ENCODE measurements at places on chromosomes 7 and 10. TPM values are rescaled to one million over a fixed set of nuclear protein-coding genes. Genes with fewer than 3 reads are reported as not detected.

- no peak for DNase-seq
Measured at GRCh38 chr10:76727038-76727437, 910.6 kb downstream of the KCNMA1 start.

DNA sequence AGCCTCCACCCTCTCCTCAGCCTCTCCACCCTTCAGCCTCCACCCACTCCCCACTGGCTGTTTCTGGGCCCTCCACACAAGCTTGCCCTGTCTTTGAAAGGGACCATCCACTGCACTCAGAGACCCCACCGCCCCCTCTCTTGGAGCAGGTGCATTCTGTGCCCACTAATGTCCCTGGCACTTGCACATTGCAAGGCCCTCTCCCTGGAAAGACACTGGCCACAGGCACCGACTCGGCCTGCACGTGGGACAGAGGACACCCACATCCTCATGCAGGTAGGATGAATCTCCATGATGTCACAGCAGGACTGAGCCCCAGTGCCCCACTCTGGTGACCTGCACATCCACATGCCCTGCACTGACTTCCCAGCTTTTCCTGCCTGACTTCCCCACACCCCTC, 36.8 kb upstream of the EBF3 start:
- DNase-seq: no peak

GRCh38 chr10:128462844-128463243, 336.6 kb upstream of the MKI67 start:
- DNase-seq: no peak

DNA sequence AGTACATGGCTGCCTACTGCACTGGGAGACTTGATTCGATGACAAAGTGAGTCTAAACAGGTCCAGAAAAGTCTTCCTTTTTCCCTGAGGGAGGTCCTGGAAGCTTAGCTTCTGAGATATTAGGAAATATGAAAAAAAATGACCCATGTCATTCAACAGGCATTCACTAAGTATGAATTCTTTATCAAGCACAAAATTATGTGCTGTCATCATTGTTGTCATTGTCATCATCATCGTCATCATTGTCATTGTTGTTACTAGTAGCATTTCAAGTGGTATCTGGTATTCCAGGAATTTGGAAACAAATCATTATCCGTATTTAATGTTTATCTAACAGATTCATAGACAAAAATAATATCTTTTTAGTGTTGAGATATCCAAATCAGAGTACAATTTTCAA, 49.7 kb upstream of the HECTD2 start:
- peak; percentile 39 for DNase-seq

DNA sequence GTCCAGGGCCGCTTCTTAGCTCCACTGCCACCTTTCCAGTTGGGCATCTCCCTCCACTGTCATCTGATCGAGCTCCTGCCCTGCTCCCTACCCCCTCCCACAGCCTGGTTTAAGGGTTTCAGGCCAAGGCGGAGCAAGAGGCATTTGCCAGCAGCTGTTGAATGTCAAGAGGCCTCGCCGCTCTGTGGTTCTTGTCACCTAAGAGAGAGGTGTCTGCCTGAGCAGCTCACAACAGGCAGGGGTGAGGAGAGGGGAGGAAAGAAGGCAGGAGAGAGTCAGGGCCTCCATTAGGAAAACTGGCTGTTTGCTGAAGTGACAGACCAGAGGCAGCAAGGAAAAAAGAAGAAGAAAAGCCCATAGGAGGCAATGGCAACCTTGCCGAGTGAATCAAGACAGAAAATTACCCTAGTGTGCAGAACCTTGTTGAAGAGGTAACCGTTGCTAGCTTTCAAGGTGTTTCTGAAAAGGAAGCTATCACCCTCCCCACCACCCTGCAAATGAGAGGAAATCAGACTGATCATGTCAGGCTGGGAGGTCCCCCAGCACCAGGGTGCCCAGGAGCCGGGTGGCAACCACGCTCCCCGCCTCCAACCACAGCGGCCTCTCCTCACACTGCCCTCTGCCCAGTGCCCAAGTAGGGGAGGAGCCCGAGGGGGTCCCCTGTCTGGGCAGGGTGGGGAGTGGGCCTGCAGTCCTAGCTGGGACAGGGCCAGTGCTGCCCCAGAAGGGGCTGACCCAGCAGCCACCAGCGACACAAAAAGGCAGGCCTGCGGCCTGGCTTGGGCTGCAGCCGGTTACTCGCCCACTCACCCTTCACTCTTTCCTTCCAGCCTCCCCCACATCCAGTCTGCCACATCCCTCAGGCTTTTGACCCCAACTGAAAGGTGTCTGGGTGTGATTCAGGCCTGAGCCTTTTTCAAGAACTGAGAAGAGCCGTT, 7.1 kb downstream of the GATA3 start:
- no peak for DNase-seq

DNA sequence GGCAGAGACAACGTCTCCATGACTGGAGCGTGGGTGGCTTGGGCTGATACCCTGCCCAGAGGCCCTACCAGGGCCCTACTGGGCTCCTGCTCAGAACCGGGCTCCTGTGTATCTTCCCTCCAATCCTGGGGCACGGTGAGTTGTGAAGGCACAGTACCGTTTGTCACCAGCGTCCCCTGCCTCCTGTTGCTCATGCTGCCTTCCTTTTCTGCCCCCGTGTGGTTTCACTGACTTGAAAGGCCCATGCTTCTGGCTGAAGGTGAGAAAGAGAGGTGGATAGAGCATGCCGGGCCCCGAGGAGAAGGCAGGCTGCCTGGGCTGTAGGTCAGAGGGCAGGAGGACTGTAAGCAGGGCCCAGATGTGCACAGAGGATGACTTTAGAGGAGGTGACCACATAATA, 9.1 kb upstream of the DMBT1 start:
- peak; percentile 18 for DNase-seq

DNA sequence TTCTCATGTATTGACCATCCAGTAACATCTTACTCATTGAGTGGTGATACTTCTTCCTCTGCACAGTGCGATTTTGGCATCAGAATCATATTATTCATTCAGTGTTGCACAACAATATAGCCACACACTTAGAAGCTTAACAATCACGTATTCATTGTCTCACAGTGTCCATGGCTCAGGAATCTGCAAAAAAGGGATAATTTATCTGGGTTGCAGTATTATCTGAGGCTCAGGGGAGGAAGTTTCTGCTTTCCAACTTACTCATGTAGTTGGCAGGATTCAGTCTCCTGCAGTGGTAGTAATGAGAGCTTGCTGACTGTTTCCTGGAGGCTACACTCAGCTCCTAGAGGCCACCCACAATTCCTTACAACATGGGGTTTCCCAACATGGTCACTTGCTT, 803.6 kb downstream of the SORCS1 start:
- DNase-seq: no peak

- DNase-seq: peak; percentile 95
Measured at GRCh38 chr10:74227697-74228424, 76.8 kb downstream of the ADK start.

- DNase-seq: no peak
Measured at GRCh38 chr7:2143981-2144595, 88.7 kb downstream of the MAD1L1 start.

DNA sequence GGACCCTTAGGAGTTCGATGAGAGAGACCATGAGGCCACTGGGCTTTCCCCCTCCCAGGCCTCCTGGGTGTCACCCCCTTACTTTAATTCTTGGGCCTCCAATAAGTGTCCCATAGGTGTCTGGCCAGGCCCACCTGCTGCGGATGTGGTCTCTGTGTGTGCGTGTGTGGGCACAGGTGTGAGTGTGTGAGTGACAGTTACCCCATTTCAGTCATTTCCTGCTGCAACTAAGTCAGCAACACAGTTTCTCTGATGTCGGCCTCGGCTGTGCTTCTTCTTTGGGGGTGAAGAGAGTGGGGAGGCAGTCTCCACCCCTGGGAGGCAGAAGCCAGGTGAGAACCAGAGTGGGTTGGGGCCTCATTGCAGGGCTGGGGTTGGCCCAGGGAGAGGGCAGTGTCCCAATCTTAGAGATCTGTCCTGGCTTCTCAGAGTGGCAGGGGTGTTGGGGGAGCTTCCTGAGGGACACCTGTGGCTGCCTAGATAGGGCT, 1.5 kb downstream of the PVRIG start:
- DNase-seq: no peak

DNA sequence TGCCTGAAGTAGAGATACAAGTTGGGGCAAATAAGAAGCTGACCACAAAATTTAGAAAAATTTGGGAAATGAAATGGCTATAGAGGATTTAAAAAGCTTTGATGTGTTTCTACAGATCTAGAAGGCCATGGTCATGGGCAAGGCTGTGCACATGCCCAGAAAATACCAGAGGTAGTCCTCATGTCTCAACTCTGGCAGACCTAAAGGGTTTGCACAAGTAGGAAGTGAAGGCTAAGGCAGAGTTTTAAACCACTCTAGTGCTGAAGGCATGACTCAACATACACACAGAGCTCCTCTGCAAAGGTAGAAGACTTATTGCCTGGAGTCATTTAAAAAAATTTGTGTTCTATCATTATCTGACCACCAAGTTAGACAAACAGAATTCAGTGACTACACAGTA, 364.6 kb downstream of the CCSER2 start:
- DNase-seq: no peak

- no peak for DNase-seq
Measured at GRCh38 chr7:88361357-88361756, 54.7 kb upstream of the STEAP4 start.

- no peak for DNase-seq
Measured at GRCh38 chr7:56291-56913, 136.0 kb upstream of the FAM20C start.

DNA sequence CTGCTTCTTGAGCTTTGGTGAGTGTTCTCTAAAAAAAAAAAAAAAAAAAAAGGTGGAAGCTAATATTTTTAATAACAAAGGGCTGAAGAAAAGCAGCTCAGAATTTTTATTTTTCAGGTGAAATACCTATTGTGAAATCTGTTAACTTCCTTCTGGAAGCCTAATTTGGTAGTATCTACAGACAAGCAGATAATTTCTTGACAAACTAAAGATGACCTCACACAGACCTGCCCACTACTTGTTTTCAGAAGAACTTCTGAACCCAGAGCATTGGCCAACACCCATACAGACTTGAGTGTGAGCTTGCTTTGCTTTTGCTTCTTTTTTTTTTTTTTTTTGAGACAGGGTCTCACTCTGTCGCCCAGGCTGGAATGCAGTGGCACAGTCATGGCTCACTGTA, 31.2 kb downstream of the LRRC4 start:
- no peak for DNase-seq

GRCh38 chr7:69674701-69675182, 76.5 kb downstream of the AUTS2 start:
- no peak for DNase-seq

DNA sequence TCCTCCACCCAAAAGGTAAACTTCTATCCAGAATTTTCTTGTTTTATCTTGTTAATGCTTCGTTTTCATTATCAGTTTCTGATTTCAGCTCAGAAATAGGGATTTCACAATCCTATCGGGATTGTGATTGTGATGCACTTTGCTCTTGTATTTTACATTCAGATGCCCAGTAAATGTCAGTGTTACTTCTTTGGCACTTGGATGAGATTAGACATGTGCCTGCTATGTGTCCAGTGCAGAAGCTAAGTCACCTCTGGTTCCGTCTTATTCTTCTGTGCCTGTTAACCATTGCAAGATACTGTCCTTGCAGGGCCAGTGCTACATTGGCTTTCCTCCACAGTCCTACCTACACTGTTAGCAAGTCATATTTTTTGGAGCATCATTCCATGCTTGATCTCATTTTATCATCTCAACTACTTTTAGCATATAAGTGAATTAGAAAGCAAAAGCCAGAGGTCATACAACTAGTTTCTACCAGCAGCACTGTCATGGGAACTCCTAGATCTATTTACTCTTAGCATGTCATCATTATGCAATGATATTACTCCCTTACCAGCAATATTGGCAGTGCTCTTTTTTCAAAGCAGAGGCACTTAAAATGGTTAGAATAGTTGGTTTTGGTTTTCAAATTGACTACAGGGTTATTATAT, 26.7 kb downstream of the ZNF277 start:
- DNase-seq: no peak

GRCh38 chr10:88478256-88478655, 104.9 kb downstream of the RNLS start:
- DNase-seq: no peak

GRCh38 chr7:55965100-55965470, 700 bp downstream of the NIPSNAP2 start:
- no peak for DNase-seq

DNA sequence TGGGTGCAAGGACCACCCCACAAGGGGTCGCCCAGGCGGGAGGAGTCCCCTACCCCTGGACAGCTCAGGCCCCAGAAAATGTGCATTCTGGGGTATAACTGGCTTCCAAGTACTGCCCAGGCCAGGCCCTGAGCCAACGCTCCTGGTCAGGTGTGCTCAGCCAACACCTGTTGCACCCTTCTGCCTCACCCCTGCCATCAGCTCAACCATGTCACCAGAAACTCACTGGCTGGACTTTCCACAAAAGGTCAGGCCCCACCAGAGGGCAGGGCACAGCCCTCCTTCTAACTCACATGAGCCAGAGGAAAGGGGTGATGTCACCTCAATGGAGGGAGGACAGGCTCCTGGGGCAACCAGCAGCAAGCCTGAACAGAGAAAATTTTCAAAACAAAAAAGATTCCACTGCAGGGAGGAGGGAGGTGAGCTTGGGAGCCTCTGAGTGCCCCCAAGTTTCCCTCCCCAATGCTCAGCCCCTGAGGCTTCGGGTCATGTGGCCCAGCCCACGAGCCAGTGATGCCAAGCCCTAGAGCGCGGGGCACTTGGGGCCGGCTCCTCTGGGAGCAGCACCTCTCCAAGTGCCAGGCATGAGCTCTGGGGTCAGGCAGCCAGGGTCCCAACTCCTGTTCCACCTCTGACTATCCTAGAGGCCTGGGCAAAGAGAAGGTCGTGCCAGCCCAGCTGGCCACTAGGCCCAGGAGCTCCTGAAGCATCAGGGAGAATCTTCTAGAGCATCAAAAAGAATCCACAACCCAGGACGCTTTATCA, 2.2 kb downstream of the OGDHL start:
- no peak for DNase-seq

DNA sequence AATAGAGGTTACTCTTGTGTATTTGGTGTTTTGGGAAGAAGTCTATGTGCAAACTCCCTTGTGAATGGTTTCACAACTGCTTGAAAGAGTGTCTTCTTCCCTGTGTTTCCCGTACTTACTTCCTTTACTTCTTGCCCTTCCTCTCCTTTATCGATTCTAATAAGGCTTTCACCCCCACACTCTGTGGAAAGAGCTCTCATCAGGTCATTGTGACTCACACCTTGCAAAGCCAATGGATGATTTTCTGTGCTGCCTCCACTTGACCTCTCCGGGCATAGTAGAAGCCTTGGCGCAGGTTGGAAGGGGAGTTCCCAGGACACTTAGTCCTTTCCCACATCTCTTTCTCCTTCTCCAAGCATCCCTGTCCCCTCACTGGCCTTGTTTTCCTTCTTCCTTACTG, 6.2 kb upstream of the TSPAN15 start:
- DNase-seq: no peak

Gene PKD2L1
- total RNA-seq: not detected

Gene VENTX
- total RNA-seq: not detected

Gene PHYH
- 5.8 TPM for total RNA-seq

Gene NRG3
- total RNA-seq: 8.2 TPM

Gene IGF2BP3
- total RNA-seq: 4.3 TPM

Gene CALN1
- total RNA-seq: 0.89 TPM

Gene HOXA4
- total RNA-seq: 0.51 TPM

Gene ADO
- total RNA-seq: 10.3 TPM

Gene CREB5
- total RNA-seq: 4.7 TPM

Gene PIP
- total RNA-seq: not detected

Gene FOXP2
- total RNA-seq: 7.6 TPM

Gene OIT3
- 0.13 TPM for total RNA-seq

Measured in dermis microvascular lymphatic vessel endothelial cell (primary cell).